M059J (cell line): ENCODE measurements at places on chromosomes 1 and 21. TPM values are rescaled to one million over a fixed set of nuclear protein-coding genes. Genes with fewer than 3 reads are reported as not detected.

The CRB1 gene
- total RNA-seq = 0.07 TPM in 1 of 2 replicates, not detected in the other

The RIPPLY3 gene
- 0.62 and 0.64 TPM in 2 replicates for total RNA-seq

The HES4 gene
- 44.1 and 51.8 TPM in 2 replicates for total RNA-seq

The C1orf226 gene
- total RNA-seq = 2.2 and 2.6 TPM in 2 replicates

The SH2D2A gene
- 0.71 TPM in 1 of 2 replicates, not detected in the other for total RNA-seq

The PTGS2 gene
- total RNA-seq = 29.4 and 29.9 TPM in 2 replicates

GRCh38 chr1:35886577-35887431, 3.8 kb downstream of the AGO1 start:
- DNase-seq = no peak

DNA sequence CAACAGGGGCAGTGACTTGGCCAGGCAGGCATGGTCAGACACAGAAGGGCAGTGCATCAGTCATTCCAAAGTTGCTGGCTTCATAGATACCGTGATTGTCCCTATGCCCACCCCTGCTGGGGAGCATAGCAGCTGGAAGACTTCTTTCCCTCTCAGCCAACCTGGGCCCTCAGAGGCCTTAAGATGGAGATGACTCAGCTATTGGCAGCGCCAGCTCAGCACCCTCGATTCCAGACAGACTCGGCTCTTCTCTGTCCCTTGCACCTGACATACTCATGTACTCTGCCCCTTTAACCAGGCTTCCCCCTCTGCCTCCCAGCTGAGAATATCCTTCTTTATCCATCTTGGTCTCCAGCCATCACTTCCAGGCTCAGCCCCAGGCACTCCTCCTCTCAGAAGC, 16.8 kb downstream of the SLAMF8 start:
- peak; percentile 40 for DNase-seq

DNA sequence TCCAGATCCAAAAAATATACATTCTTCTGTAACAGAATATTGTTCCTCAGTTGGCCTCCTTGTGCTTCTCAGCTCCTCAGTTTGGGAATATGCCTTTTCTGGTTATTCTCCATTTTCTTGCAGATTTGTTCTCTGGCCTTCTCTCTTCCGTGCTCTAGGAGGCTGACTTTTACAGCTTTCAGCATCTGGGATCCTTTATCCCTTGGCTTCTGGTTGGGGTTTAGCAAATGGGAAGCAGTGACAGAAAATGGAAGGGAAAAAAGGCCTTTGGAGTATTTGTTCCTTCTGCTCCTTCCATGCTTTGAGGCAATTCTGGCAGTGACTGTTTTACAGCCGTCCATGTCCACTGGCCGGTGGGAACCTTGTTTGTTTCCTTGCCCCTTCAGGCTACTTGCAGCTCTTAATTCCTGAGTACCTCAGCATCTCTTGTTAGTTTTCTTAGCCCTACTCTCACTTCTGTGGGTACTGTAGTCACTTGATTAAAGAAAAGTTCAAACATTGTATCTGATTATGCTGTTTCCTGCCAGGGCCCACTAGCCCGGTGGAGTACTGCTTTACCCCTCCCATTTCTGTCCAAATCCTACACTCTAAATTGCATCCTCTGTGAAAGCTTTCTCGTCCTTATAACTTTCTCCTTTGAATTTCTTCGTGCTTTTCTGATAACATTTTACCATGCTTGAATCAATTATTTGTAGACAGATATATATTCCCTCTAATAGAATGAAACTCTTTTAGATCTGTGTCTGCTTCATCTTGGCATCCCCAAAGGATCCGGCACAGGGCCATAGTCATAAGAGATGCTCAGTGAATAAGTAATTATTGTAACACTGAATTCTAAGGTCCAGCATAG, 118.2 kb downstream of the OSBPL9 start:
- DNase-seq = no peak

DNA sequence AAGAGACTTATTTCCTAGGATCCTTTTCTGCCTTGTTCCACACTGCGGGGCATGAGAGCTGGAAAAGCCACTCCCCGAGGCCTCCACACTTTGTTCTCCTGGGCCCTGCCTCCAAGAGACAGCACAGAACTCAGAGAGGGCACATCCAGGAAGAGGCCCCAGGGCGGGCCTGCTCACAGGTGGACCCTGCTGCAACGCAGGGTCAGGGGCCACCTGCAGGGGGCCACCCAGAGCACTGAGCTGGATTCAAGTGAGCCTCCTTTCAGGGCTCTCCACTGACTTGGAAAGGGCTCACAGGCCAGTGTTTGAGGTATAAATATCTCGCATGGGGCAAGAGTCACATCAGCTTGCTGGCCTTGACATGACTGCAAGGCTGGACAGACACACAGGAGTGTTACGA, 4.8 kb downstream of the RGS16 start:
- DNase-seq = no peak

DNA sequence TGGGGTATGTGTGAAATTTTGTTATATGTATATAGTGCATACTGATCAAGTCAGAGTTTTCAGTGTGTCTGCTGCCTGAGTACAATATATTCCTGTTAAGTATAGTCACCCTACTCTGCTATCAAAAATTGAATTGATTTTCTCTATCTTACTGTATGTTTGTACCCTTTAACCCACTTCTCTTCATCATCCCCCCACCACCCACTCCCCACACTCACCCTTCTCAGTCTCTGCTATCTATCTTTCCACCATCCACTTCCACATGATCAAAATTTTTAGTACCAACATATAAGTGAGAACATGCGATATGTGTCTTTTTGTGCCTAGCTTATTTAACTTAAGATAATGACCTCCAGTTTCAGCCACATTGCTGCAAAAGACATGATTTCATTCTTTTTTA, 4.2 kb downstream of the LY9 start:
- DNase-seq = no peak

DNA sequence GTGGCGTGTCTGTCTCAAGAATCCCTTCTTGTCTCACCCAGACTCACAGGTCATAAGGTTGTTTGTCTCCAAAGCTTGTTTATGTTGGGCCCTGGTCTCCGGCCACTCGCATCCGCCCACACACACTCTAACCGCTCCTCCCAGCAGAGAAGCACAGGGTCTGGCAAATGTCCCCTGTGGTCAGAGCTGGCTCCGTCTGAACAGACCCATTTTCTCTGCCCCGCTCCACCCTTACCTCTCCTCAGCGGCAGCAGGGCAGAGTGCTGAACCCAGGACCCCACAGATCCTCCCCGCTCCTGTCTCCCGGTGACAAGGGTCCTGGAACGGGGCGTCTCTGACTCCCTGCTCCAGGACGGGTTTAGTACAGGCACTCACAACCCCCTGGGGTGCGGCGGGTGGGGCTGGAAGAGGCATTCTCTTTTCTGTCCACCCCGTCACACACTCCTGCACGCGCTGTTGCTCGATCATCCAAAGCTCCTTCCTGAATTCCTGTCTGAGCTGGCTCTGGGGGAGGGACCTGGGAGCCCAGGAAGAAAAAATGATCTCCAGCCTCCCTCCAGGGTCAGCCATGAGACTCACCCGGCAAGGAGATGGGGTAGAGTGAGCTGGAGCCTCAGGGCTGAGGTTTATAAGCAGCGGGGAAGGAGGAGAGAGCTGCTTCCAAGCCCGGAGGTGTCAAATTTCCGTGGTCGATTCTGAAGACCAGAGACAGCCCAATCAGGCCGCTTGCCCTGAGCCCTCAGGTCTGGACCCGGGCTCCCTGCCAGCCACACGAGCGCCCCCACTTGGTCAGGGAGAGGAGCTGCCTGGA, at the start of gene S100A13:
TSS of gene S100A13 (minus strand) at position 602 of the 811 bp plus-strand sequence. CDS start 1,033 bp downstream, outside the sequence.
- DNase-seq = peak; percentile 98

GRCh38 chr1:67723620-67724019, 38.6 kb downstream of the GADD45A start:
- DNase-seq = peak; percentile 88

DNA sequence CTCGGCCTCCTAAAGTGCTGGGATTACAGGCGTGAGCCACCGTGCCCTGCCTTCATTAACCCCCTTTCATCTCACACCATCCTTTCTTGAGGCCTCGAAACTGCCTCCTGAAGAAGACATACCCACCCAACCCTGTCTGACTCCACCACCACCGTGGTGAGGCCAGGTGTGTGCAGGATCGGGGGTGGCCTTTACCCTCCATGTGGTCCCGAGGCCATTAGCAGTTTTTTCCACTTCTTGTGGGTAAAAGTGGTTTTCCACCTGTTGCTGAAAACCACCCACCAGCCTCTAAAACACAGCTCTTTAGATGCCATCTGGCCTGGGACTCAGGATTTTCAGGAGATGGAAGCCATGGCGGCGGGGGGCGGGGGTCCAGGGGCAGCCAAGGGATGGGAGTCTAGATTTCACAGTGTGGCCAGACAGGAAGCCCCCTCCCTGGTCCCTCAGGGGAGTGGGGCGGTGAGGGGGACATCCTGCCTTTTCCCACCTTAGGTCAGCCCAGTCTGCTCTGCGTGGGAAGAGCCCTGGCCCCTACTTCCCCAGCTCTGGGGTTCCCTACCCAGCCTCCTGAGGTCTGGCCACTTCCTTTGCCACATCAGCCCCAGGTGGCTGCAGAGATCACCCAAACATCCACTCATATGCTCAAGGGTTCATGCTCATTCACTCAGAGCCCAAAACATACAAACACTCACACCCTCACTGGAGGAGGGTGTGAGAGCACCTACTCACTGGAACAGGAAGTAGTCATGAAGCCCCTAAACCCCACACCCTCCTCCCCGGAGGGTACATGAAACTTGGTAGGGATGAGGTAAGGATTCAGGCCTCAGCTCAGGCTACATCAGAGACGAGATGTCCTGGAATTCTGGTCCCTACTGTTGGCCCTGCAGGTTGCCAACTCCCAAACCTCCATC, 2.3 kb downstream of the FGR start:
- peak; percentile 34 for DNase-seq

DNA sequence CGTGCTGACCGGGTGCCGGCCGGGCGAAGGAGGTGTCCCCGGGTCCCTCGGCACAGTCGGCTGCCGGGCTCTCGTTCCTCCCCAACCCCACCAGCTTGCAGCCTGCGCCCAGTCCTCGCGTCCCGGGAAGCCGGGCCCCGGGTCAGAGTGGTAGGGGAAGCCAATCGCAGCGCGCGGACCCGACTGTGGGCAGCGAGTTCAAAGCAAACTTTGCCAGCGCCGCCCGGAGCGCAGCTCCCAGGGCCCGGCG, 328 bp downstream of the MYCL start:
- DNase-seq = peak; percentile 48

DNA sequence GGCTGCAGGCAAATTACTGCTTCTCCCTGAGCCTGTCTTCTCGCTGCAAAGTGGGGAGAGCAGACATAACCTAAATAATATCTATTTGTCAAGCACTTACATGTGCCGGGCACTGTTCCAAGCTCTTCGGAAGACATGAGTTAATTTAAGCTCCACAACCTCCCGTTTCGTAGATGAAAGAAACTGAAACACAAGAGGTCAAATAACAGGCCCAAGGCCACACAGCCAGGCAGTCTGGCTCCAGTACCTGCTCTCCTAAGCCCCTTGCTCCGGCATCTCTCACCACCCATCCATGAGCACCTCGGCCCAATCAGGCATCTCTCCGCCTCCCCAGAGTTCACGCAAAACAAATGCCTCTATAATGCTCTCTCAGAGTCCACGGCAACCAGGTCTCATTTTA, 65.4 kb downstream of the TAS1R2 start:
- DNase-seq = no peak

GRCh38 chr1:22612671-22613571, 23.5 kb upstream of the C1QA start:
- DNase-seq = no peak

DNA sequence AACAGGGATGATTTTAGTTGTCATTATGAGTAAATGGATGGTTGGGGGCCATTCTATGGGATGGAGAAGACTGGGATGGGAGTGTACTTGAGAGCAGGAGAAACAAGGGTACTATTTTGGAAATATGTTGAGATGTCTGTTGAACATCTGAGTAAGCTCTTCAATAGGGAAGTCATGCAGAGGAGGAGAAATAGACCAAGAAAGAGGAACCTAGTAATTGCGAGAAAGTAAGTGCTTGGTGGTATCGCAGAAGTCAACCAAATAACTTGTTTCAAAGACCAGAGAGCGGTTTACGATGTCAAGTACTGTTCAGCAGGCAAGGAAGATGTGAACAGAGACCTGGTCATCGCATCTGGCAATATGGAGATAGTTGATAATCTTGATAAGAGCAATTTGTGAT, 22.4 kb upstream of the CHRM3 start:
- DNase-seq = no peak

DNA sequence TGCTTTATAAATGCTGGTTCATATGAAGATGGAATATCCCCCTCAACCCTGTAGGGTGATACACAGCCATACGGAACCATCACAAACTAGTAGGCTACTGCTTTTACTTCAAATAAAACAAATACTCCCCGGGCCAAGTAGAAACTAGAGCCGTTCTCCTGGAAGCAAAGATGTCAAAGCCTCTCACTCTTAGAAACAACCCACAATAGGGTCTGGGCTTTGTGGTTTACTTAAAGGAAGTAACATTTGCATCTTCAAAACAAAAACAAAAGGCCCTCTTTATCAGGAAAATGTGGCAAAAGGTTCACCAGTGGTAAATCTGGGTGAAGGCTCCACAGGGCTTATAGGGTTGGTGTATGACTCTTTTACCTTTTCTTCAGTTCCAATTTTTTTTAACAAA, 49.8 kb downstream of the HLCS start:
- no peak for DNase-seq

DNA sequence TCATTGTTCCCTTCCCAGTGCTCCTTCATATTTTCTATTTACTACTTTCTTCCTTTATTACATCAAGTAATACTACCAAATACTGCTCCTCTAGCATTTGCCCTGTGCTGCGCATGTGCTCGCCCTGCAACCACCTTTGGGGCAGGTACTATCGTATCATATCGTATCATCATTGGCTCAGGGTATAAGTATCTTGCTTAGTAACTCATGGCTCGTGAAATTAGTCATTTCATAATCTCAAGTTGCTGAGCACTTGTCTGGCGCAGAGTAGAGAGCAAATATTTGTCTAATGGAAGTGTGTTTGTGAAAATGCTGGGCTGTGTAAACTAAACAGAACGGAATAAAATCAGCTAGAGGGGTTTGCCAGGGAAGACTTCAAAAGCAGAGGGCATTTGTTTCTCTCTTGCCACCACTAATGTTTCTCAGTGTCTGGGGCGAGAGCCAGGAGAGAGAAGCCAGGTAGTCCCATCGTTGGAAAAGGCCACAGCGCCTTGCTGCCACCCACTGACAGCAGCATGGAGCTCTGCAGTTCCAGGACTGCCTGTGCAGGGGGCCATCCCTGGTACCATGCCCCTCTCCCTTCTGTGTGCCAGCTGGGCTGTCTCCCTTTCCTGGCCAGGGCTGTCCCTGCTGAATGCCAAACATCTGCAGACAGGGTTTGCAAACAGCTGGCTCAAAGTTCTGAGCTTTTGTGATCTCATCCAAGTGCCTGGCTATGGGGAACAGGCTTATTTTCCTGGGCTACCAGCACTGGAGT, 20.0 kb upstream of the CPT2 start:
- peak; percentile 21 for DNase-seq

- peak; percentile 67 for DNase-seq
Observed at GRCh38 chr21:35204125-35204524, 155.0 kb upstream of the RUNX1 start.
